ENCODE measurements at places on chromosomes 16 and 17.

DNA sequence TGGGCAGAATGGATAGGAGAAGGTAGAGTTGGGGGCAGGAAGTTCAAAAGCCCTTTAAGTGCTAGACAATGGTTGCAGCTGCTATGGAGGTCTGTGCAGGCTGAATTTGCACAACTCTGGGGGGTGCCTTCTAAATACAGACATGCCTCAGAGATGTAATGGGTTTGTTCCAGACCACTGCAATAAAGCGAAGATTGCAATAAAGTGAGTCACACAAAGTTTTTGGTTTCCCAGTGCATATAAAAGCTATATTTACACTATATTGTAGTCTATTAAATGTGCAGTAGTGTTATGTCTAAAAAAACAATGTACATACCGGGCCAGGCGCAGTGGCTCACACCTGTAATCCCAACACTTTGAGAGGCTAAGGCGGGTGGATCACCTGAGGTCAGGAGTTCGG lies 60.5 kb upstream of the MYOCD start:
- DNase-seq = no peak

DNA sequence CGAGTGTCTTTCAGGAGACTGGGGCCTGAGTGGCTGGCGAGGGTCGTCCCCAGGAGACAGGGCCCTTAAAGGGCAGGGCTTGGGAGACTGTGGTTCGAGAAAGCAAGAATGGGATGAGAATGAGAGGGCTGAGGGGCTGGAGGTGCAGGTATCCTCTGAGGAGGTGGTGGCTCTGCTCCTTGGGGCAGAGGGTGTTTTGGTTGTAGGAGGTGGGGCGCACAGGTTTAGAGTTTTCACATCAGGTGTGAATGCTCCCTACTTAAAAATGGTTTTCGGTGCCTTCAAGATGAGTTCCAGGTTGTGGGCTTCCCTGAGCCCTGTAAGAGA lies 430 bp downstream of the BCAS3 start:
- DNase-seq = no peak

GRCh38 chr16:88467541-88467944 lies 14.5 kb downstream of the ZFPM1 start:
- DNase-seq = no peak

GRCh38 chr16:56448005-56448404 lies 3.1 kb downstream of the NUDT21 start:
- no peak for DNase-seq

DNA sequence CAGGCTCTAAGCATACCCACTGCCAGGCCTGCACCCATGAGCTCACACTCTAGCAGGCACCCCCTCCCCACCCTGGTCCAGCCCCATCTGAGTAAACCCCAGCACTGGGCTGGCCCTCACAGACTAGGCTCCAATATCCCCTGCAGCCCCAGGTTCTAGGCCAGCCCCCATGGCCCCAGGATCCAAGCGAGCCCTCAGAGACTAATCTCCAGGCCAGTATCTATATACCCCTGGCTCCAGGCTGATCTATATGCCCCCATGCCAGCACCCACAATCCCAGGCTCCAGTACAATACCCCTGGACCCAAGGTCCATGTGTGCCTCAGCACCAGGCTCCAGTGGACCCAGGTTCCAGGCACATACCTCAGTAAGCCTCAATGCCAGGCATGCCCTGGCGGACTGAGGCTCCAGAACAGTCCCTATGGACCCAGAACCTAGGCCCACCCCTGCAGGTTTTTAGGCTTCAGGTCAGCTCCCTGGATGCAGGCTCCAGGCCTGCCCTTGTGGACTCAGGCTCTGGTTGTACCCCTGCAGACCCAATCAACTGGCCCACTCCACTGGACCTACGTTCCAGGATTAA lies 38.5 kb downstream of the POLR3E start:
- DNase-seq = no peak

DNA sequence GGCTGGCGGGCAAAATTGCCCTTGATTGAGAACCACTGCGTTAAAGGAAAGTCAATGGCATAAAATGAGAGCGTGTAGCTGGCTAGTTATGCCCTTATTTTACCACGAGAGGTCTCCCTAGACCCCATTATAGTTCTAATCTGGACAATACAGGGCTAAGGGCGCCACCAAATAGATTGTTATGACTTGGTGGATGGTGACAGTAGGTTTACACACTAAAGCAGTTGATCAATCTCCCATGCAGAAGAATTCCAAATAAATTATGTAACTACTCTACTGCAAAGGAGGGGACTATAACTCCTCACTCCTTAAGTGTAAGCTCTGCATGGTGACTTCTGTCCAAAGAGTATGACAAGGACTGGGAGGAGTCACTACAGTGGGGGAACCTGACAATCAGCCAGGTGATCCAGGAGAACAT lies 20.4 kb upstream of the YPEL2 start:
- DNase-seq = peak; percentile 81

DNA sequence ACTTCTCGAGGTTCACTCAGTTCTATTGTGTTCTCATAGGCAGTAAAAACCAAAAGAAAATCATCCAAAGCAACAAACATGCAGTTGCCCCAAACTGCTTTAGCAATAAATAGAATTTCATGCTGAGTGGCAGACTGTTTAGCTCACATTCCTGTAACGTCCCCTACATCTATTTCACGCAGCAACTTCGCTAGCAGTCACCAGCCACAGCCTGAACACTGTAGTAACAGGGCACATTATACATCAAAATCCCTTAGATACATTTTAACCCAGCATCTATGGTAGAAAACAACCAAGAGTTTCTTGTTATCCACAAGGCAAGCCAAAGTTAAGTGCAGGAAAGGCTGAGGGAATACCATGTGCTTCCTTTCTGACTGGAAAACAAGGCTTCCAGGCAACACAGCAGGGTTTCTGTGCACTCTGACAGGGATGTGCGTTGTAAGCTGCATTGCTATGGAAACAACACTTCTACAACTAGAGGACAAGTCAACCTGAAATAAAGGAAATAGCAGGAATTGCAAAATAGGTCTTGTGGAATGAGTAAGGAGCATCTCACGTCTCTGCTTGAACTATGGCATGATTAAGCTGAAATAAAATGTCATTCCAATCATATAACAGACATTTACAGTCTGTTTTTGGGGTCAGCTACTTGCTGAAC lies 55.4 kb downstream of the CFDP1 start:
- no peak for DNase-seq

GRCh38 chr16:75011634-75012307 lies 12.9 kb downstream of the ZNRF1 start:
- DNase-seq = no peak

- DNase-seq = no peak
These were observed 348.9 kb downstream of the TMEM114 start for GRCh38 chr16:8241408-8241807.

DNA sequence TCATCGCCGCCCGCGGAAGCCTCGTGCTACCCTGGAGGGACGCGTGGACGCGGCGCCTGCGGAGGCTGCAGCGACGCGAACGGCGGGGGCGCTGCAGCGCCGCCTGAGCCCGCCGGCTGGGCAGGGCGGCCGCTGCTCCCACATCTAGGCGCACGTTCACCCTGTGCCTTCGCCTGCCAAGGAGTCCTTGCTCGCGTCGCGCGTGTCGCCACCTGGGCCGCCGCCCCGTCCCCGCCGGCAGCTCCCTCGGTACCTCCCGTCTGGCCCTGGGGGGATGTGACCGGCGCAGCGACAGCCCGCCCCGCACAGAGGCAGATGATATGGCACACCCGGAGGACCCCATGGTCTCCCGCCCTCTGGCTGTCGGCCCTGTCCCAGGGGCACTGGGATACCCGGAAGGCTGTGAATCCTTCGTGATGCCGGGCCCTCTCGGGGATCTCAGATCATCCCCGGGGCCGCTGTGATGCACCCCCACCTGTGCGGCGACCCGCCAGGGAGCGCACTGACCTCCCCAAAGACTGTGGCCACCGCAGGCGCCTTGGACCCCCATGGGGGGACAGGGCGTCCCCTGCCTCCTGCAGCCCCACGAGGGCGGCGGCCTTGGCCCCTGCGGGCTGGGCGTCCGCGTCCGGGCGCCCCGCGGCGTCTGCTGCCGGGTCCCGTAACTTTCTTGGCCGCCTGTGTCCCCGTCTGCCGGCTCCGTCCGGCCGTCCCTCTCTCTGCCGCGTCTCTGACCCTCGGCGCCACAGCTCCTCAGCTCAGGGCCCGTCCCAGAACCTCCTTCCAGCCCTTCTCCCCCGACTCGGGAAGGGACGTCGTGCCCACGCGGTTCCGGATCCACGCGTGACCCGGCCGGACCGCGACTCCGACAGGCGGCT lies 689 bp upstream of the TBC1D24 start:
- peak; percentile 45 for DNase-seq

DNA sequence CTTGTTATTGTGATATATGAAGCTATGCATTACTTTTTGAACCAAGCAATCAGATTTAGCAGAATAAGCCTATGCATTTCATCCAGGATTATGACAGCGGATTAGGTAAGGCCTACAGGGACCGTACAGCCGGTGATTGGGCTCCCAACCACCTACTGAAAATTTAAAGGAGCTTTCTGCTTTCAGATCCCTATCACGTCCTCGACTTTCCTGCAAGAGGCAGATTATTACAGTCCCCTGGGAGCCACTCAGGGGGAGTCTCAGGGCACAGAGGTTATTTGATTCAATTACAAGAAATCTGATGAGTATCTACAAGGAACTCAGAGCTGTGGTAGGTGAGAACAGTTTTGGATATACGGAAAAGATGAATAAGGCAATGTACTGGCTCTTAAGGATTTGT lies 80.7 kb downstream of the HS3ST3B1 start:
- no peak for DNase-seq

DNA sequence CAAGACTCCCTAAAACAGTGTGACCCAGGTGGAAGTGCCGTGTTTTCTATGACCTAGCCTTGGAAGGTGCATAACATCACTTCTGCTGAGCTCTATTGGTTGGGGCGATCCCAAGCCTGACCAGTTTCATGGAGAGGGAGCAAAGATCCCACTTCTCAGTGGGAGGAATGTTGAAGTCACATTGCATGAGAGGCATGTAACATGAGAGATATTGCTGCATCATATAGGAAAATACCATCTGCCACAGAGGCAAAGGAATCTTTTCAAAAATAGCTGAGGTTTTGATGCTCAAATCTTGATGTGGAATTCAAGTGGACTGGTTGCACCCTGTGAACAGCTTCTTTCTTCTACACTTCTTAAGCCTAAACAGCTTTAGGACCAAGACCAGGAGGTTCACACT lies 56.4 kb upstream of the NLRP1 start:
- DNase-seq = no peak

- no peak for DNase-seq
These were observed 10.6 kb downstream of the CHMP1A start for GRCh38 chr16:89646906-89647305.

DNA sequence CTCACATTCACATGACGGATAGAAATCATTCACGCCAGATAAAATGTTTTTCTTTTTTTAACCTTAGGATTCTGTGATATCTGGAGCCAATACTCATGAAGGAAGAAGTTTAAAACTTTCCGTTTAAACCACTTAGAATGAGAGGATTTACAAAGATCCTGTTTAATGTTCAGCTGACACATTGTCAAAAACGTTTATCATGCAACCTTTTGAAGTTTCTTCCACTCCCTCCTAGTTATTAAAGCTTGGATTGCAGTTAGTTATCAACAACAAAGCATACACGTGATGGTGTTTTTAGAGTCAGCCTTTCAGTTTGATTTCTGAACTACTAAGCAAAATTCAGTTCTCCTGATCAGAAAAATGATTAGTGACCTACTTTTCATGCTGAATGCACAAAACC lies 143.3 kb upstream of the AXIN2 start:
- DNase-seq = no peak

- DNase-seq = no peak
These were observed 33.0 kb upstream of the SEC14L1 start for GRCh38 chr17:77107506-77108433.
